ENCODE measurements at places on chromosomes 13 and 19.

- no peak for DNase-seq
Observed at GRCh38 chr19:19422156-19422555, 16.7 kb downstream of the GATAD2A start.

GRCh38 chr19:2207991-2208860, 27.9 kb downstream of the PLEKHJ1 start:
- DNase-seq, result peak; percentile 75

GRCh38 chr19:40611096-40611495, 9.9 kb downstream of the LTBP4 start:
- no peak for DNase-seq

DNA sequence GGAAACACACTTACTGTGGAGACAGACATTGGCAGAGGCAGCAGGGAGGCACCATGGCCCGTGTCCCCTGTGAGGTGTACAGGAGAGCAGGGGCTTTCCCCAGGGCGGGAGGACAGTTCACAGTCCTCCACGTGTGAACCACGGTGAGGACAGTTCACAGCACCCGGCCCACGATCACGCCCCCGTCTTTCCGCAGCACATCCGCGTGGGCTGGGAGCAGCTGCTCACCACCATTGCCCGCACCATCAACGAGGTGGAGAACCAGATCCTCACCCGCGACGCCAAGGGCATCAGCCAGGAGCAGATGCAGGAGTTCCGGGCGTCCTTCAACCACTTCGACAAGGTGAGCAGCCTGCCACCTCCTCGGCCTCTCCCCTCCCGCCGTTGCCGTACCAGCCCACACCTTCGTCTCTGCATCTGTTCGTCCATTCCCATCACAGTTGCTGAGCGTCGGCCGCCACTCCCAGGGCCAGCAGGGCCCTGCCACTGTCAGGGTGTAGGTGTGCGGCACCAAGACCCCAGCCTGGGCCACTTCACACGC, 17.4 kb downstream of the CAPN12 start:
- no peak for DNase-seq

DNA sequence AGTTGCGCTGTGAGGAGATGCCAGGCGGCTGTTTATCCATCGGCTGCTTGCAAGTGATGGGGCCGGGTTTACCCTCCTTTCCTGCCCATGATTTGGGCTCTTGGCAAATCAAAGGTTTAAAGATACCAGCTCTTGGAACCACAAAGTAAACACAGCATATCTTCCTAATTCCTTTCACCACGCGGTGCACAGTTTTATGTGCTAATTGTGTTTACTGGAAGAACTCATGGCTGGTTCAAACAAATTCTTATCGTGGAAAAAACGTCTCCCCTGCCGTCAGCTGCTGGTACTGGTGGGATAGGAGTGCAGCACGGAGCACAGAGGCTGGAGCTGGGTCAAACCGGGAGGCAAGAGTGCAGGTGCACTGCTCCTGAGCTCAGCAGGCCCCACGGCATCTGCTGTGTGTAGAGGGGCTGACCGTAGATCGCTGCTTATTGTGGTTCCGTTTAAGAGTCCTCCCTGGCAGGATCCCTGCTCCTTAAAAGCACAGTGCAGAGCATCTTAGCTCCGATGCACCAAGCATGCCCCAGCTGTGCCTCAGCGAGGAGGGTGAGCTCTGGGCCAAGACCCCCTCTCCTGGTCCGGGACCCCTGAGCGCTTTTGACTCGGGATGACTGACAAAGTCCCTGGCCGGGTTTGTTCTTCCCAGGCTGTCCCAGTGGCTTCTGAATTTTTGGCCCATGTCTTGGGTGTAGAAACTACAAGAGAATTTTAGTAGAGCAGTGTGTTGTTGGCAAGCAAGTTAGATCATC, 51.3 kb upstream of the GAS6 start:
- DNase-seq, result peak; percentile 37

DNA sequence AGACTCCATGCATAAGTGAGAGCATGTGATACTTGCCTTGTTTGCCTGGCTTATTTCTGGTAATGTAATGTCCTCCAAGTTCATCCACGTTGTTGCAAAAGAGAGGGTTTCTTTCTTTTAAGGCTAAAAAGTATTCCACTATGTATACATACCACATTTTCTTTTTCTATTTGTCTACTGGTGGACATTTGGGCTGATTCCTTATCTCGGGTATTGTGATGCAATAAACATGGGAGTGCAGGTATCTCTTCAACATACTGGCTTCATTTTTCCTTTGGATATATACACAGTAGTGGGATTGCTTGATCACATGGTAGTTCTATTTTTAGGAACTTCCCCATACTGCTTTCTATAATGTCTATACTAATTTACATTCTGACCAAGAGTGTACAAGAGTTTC, 49.6 kb upstream of the EBPL start:
- no peak for DNase-seq

GRCh38 chr13:49869519-49869918, 66.6 kb downstream of the SPRYD7 start:
- DNase-seq, result no peak

DNA sequence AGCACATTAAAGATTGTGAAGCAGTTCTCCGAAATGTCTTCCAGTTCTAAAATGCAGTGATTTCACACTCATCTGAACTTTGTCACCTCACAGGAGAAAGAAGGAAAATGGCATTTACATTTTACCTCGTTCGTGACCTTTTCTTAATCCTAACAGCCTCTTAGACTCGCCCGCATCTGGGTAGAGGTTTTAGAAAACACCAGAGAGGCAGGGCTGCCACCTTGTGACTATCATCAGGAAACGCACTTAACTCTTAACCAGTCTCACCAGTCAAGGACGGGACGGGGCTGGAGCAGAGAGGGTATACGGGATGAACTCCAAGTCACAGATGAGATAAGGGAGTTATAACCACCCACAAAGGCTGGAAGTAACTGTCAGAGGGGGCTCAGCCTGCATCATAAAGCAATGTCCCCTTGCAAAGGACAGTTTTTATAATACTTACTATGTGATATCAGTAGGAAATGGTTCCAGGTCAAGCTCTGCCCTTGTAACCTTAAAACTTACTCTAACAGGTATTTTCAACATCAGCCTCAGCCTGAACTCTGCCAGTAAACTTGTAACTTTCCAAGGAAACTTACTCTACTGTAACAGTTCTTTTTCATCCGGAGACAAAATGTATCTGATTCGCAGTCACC, 8.6 kb upstream of the CEACAM6 start:
- DNase-seq, result no peak

DNA sequence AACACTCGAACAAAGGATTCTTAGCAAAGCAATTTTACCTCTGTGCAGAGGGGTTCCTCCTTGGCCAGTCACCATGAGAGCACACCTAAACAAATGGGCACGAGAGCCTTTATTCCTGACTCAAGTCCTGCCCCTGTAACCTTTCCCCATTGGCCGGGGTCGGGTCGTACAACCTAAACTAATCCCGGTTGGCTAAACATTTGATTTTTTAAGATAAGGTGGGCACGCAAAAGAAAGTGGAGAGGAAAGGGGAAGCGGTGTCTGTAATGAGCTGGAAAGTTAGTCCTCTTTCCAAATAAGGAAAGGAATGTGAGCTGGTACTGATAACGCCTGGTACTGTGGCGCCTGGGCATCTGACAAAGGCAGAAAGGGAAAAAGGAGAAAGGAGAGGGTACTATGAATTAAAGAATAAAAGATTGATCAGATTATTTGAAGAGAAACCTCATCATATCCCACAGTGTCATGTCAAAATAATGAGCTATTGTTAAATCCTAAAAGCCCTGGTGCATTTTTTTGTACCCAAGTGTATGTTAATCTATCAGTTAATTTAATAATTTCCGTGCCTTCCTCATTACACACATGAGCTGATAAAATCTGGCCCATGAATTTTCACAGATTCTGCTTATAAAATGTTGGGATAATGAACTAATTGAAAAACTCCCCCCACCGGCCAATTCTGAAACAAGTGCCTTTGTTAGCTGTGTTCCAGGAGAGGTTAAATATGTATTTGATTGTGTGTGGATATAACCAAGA, 335.7 kb downstream of the RFC3 start:
- no peak for DNase-seq

DNA sequence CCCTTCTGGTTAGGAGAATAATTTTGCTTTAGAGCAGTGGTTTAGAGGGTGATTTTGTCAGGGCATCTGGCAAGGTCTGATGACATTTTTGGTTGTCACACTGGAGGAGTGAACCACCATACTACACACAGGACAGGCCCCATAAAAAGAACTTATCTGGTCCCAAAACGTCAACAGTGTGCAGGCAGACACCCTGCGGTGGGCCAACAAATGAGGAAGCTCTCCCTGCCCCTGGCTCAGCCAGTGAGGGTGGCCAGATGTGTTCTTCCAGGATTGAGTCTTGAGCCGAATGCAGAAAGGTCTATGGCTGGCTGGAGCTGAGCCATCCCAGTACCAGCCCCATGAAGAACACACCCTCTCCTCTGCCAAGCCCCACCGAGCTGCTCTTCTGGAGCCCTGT, 149.2 kb downstream of the MIPEP start:
- DNase-seq, result no peak

DNA sequence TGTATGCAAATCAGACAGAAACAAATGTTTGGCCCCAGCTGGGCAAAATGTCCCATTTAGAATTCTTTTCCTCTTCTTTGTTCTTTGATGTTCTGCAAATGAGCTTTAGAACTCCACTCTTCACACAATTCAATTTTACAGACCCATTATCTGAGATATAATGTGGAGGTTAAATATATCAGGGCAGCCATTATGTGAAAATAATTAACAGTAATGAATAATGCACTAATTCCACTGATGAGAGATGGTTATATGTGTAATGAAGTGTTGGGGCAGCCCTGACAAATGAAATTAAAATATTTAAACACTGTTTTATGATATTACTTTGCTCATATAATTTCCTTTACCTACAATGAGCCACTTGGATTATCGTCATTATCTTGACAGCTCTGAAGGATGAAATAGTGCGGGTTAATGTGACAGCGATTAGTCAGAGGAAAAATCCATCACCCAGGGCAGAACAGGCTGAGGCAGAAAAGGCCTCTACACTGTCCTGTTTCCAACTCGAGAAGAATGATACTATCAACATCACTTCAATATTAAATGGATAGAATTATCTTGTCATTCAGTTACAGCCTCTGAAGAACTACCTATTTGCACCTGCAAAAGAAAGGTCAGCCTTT, 321.1 kb downstream of the RBM26 start:
- DNase-seq, result no peak

DNA sequence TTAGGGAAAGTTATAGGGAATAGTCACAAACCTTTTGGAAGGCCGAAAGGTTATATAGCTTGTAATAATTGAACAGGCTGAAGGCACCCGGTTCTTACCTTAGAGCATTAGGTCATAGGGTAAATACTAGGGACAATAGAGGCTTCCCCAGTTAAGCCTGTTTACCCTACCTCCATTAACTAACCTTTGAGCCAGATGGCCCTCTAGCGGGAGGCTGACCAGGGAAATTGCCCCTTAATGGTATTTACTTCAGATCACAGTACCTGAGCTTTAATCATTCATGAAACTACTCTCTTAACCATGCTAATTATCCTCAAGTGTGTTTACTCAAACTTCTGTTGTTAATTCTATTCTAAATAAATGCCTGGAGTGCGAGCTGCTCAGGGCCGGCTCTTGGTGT, 20.4 kb upstream of the ZNF83 start:
- peak; percentile 17 for DNase-seq

DNA sequence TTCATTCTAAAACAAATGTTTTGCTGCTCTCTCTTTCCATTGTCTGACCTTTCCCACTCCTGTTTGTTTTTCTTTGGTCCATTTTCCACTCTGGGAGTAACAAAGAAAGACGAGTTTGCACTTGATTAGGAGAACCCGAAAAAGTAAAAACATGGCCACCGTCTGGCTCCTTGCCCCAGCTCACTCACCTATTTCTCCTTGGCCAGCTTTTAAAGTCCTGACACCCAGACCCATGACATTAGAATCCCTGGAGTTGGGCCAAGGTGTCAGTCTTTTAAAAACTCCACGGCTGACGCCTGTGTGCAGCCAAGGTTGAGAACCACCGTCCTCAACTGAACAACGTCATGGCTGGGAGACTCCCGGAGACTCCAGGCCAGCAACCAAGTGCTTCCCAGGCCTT, 63.6 kb upstream of the FLT1 start:
- DNase-seq, result no peak

DNA sequence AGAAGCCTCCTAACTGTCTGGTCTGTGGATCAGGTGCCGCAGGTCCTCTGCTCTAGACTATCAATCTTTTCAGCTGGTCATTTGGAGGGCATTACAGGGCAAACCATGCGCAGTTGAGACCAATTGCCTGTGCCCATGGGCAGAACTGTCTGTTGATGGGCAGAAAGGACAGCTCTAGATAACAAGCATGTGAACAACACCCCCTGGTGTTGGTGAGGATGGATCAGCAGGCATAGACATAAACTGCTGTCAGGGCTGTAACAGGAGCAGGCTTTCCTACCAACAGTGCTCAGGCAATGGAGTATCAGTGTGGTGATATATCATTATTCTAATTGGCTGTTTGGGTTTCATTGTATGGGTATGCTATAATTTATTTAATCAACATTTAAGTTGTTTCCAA, 104.7 kb upstream of the KL start:
- no peak for DNase-seq
